ENCODE measurements at places on chromosomes 4 and X.
A peak's percentile ranks its signal among the peaks of the same experiment; 100 is the strongest.

DNA sequence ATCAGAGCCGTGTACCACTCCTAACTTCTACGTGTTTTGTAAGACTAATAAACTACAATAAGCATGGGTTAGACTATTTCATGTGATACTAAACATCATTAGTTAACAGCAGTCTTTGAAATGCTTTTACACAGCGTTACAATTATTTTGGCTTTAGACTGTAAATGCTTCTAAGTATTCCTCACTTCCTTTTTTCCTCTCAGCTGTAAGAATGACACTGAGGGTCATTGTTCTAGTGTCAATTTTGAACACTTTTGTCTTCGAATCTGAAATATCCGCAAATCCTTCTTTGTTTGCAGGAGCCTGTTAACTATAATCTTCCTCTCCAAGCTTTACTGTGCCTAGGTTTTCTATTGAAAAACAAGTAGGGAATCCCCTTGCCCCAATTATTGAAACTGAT lies 1.5 kb downstream of the ABCE1 start:
- DNase-seq = no peak

DNA sequence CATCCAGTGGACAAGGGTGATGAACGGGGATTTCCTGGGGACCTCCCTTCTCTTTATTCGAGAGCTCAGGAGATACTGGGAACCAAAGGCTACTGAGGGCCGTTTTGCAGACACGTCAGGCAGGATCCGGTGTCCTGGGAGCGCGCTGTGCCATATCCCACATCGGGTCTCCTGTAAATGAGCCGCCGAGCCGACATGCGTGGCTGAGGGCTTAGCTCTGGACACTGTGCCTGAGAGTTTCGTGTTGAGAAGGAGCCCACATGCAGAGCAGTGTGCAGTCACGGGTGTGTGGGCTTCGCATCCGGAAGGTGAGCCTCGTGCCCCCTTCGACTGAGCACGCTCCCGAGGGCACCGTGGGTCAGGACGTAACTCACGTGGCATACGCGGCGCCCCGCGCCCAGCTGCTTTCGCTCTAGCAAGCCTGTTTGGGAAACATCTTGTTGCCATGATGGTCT lies 28.5 kb upstream of the HGFAC start:
- DNase-seq = no peak

DNA sequence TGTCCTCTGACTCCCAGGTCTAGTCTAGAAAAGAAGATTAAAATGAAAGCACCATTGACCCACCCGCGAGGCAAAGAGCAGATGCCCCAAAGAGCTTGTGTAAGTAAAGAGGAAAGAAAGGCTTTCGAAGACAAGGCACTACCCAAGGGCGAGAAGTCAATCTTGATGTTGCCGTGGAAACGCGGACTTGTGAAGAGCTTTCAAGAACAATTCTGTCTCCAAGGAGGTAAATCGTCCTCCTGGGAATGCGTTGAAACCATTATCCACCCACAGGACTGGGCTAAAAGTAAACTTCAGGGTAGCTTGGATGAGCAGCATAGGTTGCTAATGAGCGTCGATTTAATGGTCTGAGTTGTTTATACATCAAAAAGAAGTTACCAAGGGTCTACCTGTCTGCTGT lies 189.3 kb downstream of the DHRSX start:
- DNase-seq = no peak

DNA sequence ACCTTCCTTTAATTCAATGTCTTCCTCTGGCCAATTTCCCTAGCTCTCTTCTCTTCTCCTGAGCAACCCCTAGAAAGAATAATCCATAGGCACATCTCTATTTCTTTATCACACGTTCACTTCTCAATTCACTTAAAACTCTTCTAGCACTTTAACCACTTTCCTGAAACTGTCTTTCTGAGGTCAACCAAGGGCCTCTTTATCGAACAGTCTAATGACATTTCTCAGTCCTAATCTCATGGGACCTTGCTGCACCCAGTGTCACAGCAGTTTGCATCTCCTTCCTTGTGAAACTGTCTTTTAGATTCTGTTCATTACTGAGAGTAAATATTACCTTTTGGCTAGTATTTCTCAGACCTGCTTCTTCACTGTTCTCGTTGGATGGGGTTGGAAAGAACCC lies 285.3 kb upstream of the RASGEF1B start:
- no peak for DNase-seq

DNA sequence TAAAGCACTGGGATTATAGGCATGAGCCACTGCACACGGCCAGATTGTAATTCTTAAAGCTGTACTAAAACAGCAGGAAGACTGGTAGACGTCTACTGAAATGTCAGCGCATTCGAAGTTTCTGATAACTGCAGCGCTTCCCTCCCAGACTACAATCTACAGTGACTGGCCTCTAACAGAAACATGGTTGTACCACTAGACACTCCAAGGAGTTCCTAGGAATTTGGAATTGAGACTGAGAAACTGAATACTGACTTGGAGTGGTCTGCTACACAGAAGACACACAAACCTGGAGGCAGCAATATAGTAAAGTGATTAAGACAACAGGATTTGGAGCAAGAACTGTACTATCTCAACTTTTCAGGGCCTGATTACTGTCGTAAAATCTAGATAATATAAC lies 937 bp downstream of the HELQ start:
- no peak for DNase-seq

DNA sequence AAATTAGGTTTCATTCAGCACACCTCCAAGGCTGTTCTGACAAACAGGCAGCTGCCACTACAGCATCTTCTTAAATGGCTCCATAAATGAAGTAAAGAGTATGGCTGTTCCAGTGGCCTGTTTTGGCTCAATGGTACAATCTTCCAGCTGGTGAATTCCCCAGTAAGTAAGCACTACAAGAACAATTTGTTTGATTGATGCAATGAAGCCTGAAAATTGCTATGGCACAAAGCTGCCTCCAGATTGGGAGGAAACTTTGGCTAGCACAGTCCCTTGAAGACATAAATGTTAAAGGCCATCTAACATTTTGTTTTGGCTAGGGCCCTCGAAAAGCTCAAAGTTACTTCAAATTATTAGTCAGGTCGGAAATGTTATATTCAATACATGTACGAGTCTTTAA lies 47.5 kb downstream of the FGF13 start:
- no peak for DNase-seq

- no peak for DNase-seq
Measured at GRCh38 chr4:89491761-89492160, 184.2 kb upstream of the GPRIN3 start.

- DNase-seq = no peak
Measured at GRCh38 chrX:69323786-69324720, 158.8 kb upstream of the PJA1 start.

- DNase-seq = no peak
Measured at GRCh38 chr4:42104521-42104920, 47.9 kb downstream of the BEND4 start.

- no peak for DNase-seq
Measured at GRCh38 chr4:6322761-6323566, 53.3 kb downstream of the WFS1 start.

DNA sequence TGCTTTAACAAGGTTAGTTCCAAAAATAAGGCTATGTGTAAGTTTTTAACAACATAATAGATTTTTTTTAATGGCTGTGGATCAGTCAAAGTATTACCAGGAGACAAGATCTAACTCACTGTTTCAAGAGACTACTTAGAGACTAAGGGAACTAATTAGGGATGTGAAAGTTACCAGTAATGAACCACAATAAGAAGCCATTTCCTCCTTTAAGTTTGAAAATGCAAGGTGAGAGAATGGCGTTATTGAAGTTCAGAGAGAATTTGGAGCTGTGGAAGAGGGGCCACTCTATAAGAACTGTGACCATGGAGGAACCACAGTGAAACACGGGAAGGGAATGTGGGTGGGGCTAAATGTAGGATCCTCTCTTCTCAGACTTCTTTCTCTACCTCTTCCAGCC lies 624.2 kb downstream of the GLUD2 start:
- DNase-seq = no peak

- DNase-seq = peak; percentile 3
Measured at GRCh38 chr4:153152501-153153338, 51.5 kb upstream of the TRIM2 start.

DNA sequence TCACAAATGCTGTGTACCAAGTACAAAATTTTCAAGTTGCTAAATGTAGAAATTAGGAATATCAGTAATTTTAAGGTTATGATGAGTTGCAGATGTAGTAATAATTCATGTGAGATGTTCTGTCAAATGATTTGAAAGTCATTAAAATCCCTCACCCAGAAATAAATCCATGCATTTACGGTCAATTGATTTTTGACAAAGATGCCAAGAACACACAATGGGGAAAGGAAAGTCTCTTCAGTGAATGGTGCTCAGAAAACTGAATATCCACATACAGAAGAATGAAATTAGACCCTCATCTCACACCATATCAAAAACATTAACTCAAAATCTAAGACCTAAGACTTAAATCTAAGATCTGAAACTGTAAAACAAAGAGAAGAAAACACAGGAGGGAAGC lies 12.9 kb upstream of the BMPR1B start:
- no peak for DNase-seq

- no peak for DNase-seq
Measured at GRCh38 chrX:36978886-36979285, 29.3 kb upstream of the FAM47C start.

GRCh38 chr4:122577189-122577553 lies 43.7 kb downstream of the IL21 start:
- no peak for DNase-seq
